ENCODE measurements at places on chromosomes 16 and 17. TPM values are rescaled to one million over a fixed set of nuclear protein-coding genes. Genes with fewer than 3 reads are reported as not detected.

TEKT5 gene
- not detected for total RNA-seq

FAM20A gene
- 1.3 TPM for total RNA-seq

DNA sequence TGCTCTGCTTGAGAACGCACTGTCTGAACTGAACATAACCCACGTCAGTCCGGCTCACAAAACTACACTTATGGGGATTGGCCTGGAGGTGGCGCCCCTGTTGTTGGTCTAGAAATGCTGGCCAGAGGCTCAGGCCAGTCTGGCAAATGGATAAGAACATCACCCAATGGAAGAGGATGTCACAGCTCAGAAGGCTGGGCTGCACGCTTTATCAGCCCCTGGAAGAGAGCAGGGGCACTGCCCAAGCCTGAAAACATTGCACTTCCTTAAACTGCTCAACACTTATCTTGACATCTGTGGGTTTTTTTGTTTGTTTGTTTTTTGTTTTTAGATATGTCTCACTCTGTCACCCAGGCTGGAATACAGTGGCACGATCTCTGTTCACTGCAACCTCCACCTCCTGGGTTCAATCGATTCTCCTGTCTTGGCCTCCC lies 24.8 kb upstream of the BPTF start:
- DNase-seq, result peak; percentile 79

- DNase-seq, result no peak
Measured at GRCh38 chr17:79739148-79740062, 8.7 kb downstream of the ENPP7 start.

DNA sequence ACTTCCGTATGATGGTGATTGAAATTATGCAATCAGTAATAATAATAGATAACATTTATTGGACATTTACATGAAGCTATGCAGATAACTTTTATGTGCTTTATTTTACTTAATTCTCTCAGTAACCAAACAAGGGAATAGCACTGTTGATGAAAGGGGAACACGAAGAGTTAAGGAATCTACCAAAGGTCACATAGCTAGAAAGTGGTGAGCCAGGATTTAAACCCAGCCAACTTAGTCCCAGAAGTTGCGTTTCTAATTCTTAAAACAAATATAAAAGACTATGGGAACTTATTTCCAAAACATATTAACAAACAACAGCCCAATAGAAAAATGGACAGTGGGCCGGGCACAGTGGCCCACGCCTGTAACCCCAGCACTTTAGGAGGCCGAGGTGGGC lies 9.7 kb downstream of the SPNS3 start:
- no peak for DNase-seq

DNA sequence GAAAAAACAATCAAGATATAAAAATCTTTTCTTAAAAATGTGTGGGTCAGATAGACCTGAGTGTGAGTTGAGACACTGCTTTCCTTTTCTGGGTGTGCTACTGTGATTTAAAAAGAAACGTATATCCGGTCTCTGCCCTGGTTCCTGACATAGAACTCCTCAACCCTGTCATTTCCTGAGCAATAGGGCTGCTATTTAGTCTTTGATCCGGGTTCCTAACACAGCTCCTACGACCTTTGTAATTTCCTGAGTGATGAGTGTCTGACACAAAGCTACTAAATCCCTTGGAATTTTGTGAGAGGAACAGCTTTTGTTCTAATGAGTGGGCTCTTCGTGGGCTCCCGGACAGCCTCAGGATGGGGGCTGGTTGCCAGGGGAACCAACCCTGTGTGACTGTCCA lies 93.9 kb upstream of the FA2H start:
- DNase-seq, result no peak

DNA sequence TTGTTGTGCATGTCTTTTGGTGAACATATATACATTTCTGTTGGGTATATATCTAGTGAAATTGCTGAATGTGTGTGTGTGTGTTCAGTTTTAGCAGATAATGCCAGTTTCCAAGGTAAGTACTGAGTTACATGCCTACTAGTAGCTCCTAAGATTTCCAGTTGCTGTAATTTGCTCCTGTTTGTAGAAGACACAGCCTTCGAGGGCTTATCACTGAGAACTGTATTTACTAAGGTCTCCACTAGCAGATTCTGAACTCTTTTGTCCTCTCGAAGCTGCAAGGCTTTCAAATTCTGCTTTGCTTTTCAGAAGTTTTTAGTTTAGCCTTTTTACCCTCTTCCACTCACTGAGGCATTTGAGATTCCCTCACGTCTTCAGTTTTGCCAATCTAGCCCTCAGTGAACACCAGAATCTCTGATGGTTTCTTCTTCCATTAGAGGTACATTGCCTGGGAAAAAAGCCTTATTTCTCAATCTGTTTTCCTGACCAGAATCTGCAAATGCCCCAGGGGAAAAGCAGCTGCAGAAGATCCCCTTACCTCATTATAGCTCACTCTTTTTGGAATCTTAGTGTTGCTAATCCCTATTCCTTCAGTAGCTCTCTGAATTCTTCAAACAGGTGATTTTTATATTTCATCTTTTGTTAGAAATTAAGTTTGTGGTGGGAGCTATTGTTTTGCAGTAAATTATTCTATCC lies 52.9 kb downstream of the NF1 start:
- DNase-seq, result no peak

CA10 gene
- 0.26 TPM for total RNA-seq

GRCh38 chr16:2518823-2519710 lies 1.1 kb upstream of the AMDHD2 start:
- DNase-seq, result no peak

SLX4 gene
- 3.6 TPM for total RNA-seq

TBC1D3D gene
- not detected for total RNA-seq

GSE1 gene
- total RNA-seq, result 76.5 TPM

DNA sequence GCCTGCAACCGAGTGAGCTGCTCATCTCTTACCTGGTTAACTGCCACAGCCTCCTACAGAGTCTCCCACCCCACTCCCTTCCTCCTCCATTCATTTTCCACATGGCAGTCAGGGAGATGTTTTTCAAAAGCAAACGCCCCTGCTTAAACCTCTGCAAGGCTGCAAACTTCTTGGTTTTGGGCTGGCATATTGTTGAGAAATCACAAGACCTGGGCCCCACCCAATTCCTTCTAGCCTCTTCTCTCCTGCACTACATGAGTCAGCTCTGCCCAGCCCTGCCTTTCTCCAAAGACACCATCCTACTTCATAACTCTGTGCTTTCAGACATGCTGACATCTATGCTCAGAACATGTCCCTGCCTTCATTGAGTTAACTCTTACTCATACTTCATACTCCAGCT lies 136.1 kb downstream of the SPACA3 start:
- DNase-seq, result no peak

DNA sequence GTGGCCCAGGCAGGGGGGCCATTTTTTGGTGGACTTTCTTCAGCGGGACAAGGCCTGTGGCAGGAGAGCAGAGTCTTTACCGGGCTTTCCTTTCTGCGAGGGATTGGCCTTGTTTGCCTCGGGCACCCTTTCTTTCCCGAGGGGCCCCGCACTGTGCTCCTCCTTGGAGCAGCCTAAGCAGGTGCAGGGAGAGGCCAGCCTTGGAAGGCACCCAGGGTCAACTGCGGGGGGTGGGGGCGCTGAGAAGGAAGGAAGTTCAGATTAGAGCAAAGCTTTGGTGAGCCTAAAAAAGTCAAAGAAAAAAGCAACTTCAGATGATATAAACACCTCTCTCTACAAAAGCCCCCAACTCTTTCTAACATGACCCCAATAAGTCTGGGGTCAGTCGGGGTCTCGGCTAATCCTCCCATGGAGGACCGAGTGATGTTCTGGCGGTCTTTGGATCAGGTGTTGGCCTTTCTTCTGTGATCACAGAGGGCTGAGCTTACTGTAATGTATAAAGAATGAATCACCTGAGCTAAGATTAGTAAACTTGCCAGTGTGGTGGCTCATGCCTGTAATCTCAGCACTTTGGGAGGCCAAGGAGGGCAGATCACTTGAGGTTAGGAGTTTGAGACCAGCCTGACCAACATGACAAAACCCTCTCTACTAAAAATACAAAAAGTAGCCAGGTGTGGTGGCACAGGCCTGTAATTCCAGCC lies 63.0 kb downstream of the PGS1 start:
- DNase-seq, result no peak

TP53TG3B gene
- not detected for total RNA-seq

DNA sequence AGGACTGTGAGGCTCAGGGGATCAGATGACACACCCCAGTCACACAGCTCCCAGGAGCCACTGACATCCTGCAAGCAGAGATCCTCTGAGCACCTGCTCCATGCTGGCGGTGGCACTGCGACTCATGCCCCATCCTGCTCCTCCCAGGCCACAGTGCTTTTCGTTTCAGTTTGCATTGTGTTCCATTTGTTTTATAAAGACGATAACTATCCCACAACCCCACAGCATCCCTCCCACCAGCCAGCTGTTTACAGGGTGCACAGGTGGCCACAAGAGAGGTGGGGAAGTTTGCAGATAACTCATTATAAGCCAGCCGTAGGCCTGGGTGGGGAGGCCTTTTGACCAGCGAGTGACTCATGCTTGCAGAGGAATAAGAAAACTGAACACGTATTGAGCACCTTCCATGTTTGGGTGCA lies 28.2 kb downstream of the BCO1 start:
- DNase-seq, result no peak

DNA sequence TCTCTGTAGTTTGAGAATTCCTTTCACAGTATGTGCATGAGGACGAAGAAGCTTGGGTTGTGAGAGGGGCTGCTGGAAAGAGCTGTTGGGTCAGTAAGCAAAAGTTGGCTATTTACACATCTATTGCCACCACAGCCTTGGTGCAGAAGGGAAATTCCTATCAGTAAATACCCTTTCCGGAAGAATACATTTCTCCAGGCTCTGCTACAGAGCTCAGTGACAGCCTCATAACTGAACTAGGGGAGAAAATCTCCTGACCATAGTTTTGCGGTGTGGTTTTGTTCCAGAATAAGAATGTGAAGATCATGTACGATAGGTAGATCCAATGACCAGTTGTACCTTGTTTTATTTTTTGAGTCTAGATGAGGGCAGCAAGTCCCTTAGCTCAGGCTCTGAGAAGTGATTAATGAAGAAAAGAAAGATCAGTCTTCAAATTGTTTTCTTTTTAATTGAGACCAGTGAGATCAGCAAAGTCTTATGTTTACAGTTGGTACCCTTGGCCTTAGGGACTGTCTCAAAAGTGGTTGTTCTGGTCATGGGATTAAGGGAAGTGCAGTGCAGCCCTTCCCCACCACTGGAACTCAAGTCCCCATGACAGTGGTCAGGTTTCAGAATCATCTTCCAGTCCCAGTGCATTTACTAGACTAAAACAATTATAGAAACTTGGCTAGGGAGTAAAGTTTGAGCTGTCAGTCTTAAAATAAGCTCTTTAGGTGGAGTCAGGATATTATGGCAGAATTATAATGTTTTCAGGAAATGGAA lies 123.5 kb downstream of the PHKB start:
- DNase-seq, result no peak

TNFRSF17 gene
- not detected for total RNA-seq

- no peak for DNase-seq
Measured at GRCh38 chr17:77729587-77729986, 228.9 kb upstream of the TNRC6C start.

CCL17 gene
- total RNA-seq, result not detected
